ENCODE measurements at places on chromosomes 2 and 18.

GRCh38 chr2:3805201-3805939 is 102.0 kb downstream of the DCDC2C start:
- DNase-seq = peak; percentile 48

- DNase-seq = no peak
Observed at GRCh38 chr2:234414596-234414995, 82.3 kb downstream of the ARL4C start.

DNA sequence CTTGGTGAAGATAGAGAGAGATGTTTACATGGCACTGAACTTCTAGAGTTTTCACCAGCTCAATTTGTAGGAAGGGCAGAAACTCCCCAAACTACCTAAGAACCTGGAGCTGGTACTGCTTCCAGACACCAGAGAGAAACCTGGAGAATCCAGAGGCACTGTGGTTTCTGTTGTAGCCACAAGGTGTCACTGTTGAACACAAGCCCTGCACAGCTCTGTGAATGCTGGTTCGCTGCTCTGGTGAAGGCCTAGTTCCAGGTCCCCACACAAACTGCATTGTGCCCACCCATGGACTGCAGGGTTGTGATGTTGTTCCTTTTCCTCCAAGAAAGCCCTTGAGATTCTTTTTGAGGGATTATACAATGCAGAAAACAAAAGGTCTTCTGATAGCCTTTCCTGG is 150.5 kb upstream of the HS6ST1 start:
- DNase-seq = no peak

GRCh38 chr2:33000986-33001385 is 54.2 kb downstream of the LTBP1 start:
- no peak for DNase-seq

GRCh38 chr2:195337597-195337996 is 319.4 kb upstream of the SLC39A10 start:
- no peak for DNase-seq

DNA sequence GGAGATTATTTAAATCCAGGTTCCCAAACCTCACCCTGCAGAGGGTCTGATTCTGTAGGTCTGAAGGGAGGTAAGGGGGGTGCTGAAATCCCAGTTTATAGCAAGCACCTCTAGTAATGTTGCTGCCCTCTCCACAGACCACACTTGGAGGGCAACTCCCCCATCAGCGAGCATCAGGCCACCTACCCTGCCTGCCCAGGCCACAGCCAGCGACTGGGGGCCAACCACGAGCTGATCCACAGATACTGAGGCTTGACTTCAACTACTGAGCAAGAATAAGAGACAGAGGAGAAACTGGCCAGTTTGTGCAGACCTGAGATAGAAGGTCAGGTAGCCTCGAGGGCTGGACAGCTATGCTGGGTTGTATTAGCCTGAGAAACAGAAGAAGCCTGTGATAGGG is 36.3 kb upstream of the LBH start:
- DNase-seq = no peak

DNA sequence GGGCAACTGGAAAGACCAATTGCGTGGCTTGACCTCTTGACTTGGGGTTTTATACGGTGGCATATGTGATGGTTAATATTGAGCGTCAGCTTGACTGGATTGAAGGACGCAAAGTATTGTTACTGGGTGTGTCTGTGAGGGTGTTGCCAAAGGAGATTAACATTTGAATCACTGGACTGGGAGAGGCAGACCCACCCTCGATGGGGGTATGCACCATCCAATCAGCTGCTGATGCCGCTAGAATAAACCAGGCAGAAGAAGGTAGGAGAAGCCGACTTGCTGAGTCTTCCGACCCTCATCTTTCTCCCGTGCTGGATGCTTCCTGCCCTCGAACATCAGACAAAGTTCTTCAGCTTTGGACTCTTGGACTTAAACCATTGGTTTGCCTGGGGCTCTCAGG is 34.2 kb upstream of the YPEL5 start:
- no peak for DNase-seq

GRCh38 chr2:114651933-114652332 is 209.5 kb downstream of the DPP10 start:
- DNase-seq = no peak

DNA sequence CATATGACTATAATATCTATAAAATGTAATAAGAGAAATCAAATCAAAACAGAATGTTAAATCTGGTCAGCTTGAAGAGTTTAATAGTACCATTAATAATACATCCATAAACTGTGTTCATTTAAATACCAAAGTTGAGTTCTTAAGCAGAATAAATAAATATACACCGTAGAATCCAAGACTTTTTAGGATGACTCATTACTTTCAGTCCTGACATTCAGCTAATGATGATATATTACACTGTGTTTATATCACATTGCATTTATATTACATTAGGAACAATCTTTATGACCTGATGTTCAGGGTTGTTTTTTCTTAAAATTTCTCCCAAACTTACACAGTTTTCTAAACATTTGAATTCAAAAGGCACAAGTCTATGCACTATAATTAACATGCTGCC is 331.3 kb downstream of the SS18 start:
- no peak for DNase-seq

DNA sequence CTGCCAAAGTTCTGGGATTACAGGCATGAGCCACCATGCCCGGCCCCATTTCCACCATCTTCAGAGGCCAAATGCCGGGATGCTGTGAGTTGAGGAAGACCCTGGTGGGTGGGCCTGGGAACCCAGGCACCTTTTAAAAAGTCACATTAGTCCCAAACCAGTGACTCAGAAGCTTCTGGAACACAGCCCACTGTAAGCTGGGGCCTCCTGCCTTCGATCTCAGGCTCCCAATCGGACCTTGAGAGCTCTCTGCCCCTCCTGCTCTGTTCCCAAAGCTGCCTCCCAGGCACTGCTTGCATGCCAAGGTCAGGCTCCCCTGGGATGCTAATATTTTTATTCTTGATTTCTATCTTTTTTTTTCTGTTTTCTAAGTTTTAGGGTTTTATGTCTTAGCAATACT is 4.2 kb downstream of the ADCY3 start:
- DNase-seq = no peak

DNA sequence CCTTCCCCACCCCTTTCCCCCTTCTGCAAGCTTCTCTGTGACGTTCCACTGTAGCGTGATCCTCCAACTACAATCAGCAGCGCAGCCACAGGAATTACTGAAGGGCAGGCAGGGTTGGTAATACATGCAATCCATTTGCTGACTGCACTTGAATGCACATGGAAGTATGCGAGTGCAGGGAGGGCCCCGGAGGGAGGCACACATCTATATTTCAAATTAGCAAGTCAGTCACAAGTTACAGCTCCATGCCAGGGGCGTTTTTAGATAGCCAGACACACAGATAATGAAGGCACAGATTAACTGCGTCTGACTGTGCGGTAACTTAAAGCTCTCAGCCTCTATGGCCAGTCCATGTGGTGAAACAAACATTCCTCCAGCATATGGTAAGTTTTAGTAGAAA is 209.2 kb upstream of the GATA6 start:
- no peak for DNase-seq

GRCh38 chr2:152694161-152694661 is 23.1 kb downstream of the PRPF40A start:
- DNase-seq = peak; percentile 14

- no peak for DNase-seq
Observed at GRCh38 chr2:148603562-148603920, 41.0 kb upstream of the EPC2 start.

GRCh38 chr2:43898134-43898837 is 59.5 kb downstream of the ABCG8 start:
- DNase-seq = no peak

GRCh38 chr2:239576784-239577685 is 176.2 kb upstream of the HDAC4 start:
- no peak for DNase-seq

DNA sequence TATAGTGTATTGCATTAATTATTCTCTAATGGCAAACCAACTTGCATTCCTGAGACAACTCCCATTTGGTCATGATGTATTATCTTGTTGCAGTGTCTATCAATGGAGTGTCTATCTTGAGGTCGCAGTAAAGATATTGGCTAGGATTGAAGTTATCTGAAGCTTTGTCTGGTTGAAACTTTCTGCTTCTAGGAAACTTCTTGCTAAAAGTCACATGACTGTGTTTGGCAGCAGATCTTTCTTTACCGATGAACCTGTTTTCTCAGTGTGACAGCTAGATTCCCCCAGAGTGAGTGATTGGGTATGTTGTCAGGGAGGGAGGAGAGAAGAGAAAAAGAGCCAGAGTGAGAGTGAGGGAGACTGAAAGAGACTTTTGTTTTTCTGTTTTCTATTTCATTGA is 119.6 kb downstream of the QPCT start:
- DNase-seq = no peak
